Activated naive CD4-positive, alpha-beta T cell treated with anti-CD3 and anti-CD28 coated beads, Interleukin-2, amount 50 U/mL, for 16 hours (primary cell): ENCODE measurements at places on chromosomes 6 and 20.

- DNase-seq = no peak
Measured at GRCh38 chr20:20447196-20447595, 79.3 kb downstream of the INSM1 start.

DNA sequence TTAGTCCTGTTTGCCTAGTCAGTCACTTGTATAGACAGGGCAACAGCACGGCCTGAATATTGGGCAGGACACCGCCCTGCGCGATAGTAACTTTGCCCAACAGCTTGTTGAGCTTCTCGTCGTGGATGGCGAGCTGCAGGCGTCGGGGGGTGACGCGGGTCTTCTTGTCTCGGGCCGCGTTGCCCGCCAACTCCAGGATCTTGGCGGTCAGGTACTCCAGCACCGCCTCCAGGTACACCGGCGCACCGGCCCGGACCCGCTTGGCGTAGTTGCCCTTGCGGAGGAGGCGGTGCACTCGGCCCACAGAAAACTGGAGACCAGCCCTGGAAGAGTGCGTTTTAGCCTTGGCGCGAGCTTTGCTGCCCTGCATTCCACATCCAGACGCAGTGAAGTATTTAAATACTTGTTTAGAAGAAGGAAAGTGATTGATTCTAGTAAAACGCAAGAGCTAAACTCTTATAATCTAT lies 92.8 kb upstream of the BTN3A2 start:
- peak; percentile 29 for DNase-seq

DNA sequence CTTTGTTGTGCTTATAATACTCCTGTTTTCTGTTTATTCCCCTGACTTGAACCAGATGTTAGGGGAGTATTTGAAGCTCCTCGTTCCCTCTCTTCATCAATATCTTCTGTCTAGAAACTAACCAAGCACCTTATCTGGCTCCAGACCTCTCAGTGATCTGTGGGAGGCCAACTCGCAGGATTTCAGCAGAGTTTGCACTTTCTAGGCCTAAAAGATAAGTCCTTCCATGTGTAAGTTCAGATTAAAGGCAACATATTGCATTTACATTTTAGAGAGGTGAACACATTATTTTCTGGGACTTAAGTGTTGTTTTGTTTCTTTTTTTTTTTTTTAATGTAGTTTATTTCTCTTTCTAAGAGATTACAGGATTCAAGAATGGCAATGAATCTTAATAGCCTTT lies 139.4 kb upstream of the AKAP12 start:
- DNase-seq = no peak

DNA sequence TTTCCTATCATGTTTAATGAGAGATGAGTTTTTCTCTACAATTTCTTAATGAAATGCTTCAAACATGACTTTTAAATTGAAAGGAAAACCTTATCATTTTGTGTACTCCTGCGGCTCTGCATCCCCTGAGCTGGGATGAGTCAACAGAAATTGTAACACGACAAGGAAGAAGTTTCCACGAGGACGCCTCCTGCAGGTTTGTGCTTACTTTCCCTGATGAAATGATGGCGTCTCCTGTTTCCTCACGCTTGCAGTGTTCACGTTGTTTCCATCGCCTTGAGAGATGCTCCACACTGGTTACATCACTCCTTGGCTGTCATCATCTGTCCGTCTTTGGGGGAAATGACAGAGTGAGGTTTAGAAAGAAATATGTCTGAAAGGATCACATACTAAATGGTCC lies 233.7 kb upstream of the ZFP64 start:
- no peak for DNase-seq

DNA sequence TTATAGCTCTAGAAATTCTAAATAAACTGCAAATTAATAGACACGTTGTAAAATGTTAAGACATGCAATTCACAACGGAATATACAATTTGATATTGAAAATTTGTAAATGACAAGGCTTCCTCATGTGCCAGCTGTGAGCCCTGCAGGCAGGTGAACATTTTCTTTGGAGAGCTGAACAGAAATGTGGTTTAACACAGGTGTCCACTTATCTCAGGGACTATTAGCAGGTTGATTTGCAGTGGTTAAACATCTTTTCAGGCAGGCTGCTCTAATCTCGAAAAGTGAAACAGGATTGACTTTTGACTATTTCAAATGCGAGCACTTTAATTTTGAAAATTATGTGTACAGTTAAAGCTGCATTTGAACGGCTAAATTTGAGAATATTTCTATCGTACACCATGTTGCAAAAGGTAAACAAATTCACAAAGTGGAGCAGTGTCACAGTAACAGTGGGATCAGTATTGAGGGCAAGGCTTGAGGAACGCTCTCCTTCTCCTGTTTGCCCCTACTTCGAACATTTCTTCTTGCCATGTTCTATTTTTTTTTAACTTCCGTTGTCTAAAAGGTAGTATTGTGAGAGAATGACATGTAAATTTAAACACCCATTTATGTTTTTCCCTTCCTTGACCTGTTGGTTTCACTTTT lies 210.8 kb downstream of the CDKAL1 start:
- no peak for DNase-seq

GRCh38 chr6:126723541-126724170 lies 383.7 kb downstream of the CENPW start:
- no peak for DNase-seq

DNA sequence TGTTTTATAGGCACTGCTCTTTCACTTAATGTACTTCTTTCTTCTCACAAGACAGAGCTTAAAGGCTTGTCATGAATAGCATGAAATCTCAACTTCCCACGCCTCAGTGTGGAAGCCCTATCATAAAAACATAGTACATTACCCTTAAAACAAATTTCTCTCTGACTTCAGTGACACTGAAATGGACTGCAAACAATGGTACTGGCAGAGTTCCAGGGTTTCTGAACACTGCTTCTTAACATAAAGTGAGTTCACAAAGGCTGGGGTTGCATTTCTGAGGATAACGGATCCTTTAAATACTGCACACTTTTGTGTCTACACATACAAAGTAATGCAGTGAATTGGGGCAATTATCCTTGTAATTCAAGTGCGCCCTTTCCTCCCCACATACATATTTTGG lies 32.3 kb upstream of the PLEKHG1 start:
- DNase-seq = no peak

GRCh38 chr6:31940256-31940664 lies 5.6 kb upstream of the CFB start:
- DNase-seq = no peak

DNA sequence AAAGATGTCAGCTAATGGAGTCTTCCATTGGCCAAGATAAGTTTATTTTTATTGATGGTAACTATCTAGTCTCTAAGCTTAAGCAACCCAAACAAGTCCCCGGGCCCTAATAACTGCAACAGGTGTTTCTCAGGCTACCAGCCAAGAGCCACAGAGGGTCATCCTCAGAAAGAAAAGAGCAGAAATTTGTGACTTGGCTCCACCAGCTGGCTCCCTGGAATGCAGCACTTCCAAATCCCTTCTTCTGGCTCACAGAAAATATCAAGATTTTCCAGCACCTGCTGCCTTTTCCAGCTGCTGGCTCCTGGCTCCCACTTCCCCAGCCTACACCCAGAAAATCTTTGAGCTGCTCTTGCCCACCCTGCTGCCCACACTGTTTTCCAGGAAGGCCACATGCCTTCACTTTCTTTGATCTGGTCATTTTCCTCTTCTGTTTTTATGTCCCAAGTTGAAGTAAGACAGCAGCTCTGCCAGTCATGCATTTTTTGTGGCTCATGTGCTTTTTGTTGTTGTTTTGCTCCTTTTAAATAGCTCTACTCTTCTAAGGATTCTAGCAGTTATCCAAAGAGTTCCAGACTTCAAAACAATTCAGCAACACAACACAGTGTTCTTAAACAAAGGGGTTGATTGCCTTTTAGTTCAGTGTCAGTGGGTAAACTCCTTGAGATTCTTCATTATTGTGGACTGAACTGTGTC lies 151.0 kb upstream of the SMLR1 start:
- DNase-seq = no peak

GRCh38 chr6:145405006-145405551 lies 330.2 kb downstream of the EPM2A start:
- DNase-seq = no peak

DNA sequence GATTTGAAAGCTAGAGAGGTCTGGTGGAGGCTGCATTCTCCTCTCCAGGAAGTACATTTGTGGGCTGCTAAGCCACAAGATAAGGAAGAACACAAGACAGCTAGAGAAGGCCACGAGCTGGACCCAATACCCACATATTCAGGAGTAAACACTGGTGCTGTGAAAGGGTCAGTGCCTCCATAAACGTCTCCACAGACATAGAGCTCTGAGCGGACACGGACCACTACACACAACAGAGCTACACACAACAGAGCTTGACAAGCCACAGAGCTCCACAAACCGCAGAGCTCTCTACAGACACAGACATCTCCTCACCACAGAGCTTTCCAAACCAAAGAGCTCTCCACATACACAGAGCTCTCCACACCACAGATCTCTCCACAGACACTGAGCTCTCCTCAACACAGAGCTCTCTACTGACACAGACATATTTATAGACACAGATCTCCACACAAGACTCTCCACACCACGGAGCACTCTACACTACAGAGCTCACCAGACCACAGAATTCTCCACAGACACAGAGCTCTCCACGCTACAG lies 51.9 kb downstream of the ERMARD start:
- no peak for DNase-seq

- no peak for DNase-seq
Measured at GRCh38 chr6:158467923-158468322, 92.0 kb upstream of the TMEM181 start.

DNA sequence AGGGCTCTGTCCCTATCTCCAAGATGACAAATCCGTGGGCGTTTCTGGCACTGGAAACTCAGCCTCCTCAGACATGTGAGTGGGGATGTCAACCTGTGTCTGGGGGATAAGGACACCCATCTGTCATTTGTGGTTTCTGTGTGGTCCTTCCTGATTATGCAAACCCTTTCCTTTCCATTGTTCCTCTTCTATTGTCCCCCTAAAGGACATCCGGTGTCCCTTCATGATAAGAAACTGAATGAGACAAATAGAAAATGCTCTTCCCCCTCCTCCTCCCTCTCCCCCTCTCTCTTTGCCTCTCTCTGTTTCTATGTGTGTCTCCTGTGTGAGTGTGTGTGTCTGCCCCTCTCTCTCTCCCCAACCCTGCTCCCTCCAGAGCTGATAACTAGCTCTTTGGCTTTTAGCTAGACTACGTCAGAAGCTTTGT lies 11.5 kb upstream of the GLP1R start:
- no peak for DNase-seq
